Right atrium auricular region (tissue), 2 donors: ENCODE measurements at places on chromosomes 7 and 10. TPM values are rescaled to one million over a fixed set of nuclear protein-coding genes. Genes with fewer than 3 reads are reported as not detected.

DNA sequence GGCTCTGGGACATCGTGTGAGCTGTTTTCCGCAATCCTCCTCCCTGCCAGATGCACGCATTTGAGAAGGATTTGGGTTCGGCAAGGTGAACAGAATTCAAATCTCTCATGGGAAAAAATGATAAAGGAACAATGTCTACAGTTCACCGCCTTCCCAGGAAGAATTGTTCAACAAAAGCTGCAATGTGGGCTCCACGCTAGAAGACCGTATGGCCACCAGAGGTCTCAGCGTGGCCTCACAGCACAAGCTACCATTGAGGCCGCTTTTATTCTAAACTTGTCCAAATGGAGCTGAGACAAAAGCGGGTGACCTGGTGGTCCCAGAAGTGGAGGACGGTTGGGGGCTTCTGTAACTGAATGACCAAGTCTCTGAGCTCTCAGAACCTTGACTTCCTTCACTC, 733.1 kb downstream of the PARD3 start:
- no peaks in the 10 kb centered on the region for H3K36me3 ChIP-seq
- H3K27me3 ChIP-seq: no peaks in the 10 kb centered on the region
- H3K4me3 ChIP-seq: no peak overlapping the region
- no peaks in the 10 kb centered on the region for H3K4me1 ChIP-seq

DNA sequence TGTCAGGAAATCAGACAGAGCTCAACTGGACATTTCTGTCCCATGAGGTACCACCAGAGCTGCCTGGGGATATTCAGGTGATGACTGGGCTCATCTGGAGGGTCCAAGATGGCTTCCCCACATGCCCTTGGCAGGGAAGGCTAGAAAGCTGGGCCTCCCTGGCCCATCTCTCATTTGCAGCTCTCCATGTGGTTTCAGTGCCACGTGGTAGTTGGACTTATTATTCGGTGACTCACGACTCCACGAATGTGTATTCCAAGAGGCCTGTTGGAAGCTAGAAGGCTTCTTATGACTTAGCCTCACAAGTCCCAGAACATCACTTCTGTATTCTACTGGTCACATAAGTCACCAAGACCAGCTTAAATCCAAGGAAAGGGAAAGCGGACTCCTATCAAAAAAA, 22.8 kb downstream of the NSMCE4A start:
- no peak overlapping the region for H3K27ac ChIP-seq
- H3K27me3 ChIP-seq: no peaks in the 10 kb centered on the region
- DNase-seq: no peak
- peaks cover 17% of the 10 kb centered on the region for H3K36me3 ChIP-seq

DNA sequence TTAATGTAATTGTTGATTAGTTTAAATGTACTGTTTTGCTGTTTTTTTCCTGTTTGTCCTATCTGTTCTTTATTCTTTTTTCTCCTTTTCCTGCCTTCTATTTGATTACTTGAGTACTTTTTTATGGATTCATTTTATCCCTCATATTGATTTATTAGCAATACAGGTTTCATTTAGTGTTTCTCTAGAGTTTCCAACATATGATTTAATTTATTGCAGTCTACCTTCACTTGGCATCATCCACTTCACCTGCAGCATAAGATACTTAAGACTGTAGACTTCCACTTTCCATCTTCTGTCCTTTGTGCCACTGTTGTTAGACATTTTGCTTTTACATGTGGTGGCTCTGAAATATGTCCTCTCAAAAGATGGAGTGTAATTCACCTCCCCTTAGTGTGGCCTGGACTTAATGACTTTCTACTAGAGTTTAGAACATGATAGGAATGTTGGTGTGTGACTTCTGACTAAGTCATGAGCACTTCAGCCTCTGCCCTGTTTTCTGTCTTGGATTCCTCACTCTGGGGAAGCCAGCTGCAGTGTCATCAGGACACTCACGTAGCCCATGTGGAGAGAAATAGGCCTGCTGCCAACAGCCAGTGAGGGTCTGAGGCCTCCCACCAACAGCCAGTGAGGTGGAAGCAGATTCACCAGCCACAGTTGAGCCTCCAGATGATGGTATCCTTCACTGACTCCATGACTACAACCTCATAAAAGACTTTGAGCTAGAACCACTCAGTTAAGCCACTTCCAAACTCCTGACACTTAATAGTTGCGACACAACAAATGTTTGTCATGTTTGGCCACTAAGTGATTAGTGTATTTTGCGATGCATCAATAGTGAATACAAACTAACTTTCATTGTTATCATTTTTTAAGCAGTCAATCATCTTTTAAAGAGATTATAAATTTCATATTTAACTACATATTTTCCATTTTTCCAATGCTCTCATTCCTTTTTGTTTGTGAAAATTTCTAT, 643.5 kb upstream of the DPP6 start:
- no peak overlapping the region for H3K27ac ChIP-seq
- no peaks in the 10 kb centered on the region for H3K4me1 ChIP-seq
- no peaks in the 10 kb centered on the region for H3K27me3 ChIP-seq
- no peak for DNase-seq
- no peaks in the 10 kb centered on the region for H3K36me3 ChIP-seq

Gene IL2RA
- 0.16 TPM for total RNA-seq

- H3K4me3 ChIP-seq: no peak overlapping the region
- H3K27me3 ChIP-seq: no peaks in the 10 kb centered on the region
- no peaks in the 10 kb centered on the region for H3K36me3 ChIP-seq
- DNase-seq: no peak
- H3K4me1 ChIP-seq: no peaks in the 10 kb centered on the region
Observed at GRCh38 chr7:133152875-133153274, 71.0 kb upstream of the CHCHD3 start.

GRCh38 chr7:75621124-75621523, 117.6 kb downstream of the HIP1 start:
- no peak for DNase-seq
- H3K4me1 ChIP-seq: no peaks in the 10 kb centered on the region
- H3K36me3 ChIP-seq: no peaks in the 10 kb centered on the region
- no peak overlapping the region for H3K27ac ChIP-seq
- no peak overlapping the region for H3K4me3 ChIP-seq

- no peak for DNase-seq
- no peak overlapping the region for H3K27ac ChIP-seq
- no peaks in the 10 kb centered on the region for H3K36me3 ChIP-seq
Observed at GRCh38 chr7:7895754-7896153, 72.8 kb upstream of the GLCCI1 start.

- H3K4me1 ChIP-seq: no peaks in the 10 kb centered on the region
- H3K27me3 ChIP-seq: no peaks in the 10 kb centered on the region
- no peaks in the 10 kb centered on the region for H3K36me3 ChIP-seq
Observed at GRCh38 chr10:63491588-63492316, 26.0 kb upstream of the JMJD1C start.

- H3K27ac ChIP-seq: no peak overlapping the region
- no peaks in the 10 kb centered on the region for H3K4me1 ChIP-seq
- H3K4me3 ChIP-seq: no peak overlapping the region
- H3K36me3 ChIP-seq: no peaks in the 10 kb centered on the region
- no peaks in the 10 kb centered on the region for H3K27me3 ChIP-seq
- DNase-seq: peak; percentile 72
Observed at GRCh38 chr10:32077896-32078485, 21.8 kb upstream of the KIF5B start.

DNA sequence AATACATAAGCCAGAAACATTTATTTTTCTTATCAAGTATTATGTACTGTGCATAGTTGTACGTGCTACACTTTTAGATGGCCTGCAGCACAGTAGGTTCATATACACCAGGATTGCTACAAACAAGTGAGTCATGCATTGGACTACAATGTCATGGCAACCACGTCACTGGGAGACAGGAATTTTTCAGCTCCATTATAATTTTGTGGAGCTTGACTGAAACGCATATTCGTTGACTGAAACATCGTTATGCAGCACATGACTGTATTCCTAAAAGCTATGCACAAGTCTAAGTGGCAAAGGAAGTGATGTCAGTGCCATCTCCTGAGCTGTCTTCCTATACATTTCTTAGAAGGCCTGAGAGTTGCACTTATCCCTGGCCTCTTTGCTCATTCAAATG, 871.8 kb downstream of the IPMK start:
- no peaks in the 10 kb centered on the region for H3K36me3 ChIP-seq
- no peak overlapping the region for H3K27ac ChIP-seq
- no peaks in the 10 kb centered on the region for H3K4me1 ChIP-seq
- H3K27me3 ChIP-seq: no peaks in the 10 kb centered on the region
- no peak overlapping the region for H3K4me3 ChIP-seq

Gene SLC39A12
- not detected for total RNA-seq

Gene FXYD4
- not detected for total RNA-seq

Gene PIK3CG
- total RNA-seq: 3.0 TPM

Gene SPDYE1
- not detected for total RNA-seq

Gene KEL
- not detected for total RNA-seq

Gene LMOD2
- total RNA-seq: 493 TPM

GRCh38 chr7:6271060-6271658, 1.3 kb downstream of the CYTH3 start:
- H3K4me3 ChIP-seq: peak overlapping the region; percentile 92
- no peaks in the 10 kb centered on the region for H3K36me3 ChIP-seq
- peak overlapping the region; percentile 93 for H3K27ac ChIP-seq

DNA sequence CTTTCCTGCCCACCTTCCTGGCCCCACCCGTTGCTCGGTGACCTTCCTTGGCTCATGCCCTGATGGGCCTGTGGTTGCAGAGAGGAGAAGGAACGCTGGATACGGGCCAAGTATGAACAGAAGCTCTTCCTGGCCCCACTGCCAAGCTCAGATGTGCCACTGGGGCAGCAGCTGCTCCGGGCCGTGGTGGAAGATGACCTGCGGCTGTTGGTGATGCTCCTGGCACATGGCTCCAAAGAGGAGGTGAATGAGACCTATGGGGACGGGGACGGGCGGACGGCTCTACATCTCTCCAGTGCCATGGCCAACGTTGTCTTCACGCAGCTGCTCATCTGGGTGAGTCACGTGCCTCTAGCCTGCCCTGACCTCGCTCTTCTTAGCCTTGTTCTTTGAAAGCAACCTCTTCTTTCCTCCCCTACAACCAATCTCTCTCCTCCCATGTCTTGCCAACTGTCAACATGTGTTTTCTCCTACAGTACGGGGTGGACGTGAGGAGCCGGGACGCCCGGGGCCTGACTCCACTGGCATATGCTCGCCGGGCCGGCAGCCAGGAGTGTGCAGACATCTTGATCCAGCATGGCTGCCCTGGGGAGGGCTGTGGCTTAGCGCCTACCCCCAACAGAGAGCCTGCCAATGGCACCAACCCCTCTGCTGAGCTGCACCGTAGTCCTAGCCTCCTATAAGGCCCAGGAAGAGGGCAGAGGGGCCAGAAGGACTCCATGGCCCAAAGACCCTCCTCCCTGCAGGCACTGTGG, 24.1 kb downstream of the GBX1 start:
- H3K27ac ChIP-seq: no peak overlapping the region
- no peak overlapping the region for H3K4me3 ChIP-seq
- H3K36me3 ChIP-seq: peaks cover 27% of the 10 kb centered on the region
- no peak for DNase-seq
- H3K27me3 ChIP-seq: no peaks in the 10 kb centered on the region

Gene VIPR2
- 3.8 TPM for total RNA-seq

DNA sequence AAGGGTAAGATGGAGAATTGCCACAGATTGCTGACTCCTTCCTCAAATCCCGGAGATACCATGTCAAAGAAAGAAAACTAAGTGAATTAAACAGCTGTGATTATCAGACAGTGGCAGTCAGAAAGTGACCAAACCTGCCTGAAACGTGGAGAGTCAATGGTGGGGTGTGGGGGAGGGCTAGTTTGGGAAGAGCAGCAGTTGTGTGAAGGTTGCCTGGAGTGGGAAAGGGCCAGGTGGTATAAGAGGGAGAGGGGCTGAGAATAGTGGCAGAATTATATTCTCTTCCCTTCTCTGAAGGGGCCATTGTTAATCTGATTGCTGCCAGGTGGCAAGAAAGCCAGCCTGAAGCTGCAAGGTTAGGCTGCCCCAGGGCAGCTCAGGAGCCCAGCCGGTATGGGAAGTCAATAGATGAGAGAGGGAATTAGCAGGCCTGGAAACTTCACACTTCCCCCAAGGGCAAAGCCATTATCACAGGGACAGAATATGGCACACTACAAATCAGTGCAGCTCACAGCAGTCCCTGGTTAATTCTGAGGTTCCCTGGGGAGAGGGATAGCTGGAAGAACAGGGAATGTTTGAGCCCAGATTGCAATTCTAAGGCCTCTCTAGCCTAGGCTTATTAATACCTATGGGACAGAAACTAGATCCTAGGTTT, 83.9 kb upstream of the ITGB1 start:
- H3K36me3 ChIP-seq: no peaks in the 10 kb centered on the region
- no peaks in the 10 kb centered on the region for H3K27me3 ChIP-seq
- no peaks in the 10 kb centered on the region for H3K4me1 ChIP-seq
- DNase-seq: no peak

Gene VGF
- not detected for total RNA-seq

Gene NIPSNAP2
- 370 TPM for total RNA-seq

DNA sequence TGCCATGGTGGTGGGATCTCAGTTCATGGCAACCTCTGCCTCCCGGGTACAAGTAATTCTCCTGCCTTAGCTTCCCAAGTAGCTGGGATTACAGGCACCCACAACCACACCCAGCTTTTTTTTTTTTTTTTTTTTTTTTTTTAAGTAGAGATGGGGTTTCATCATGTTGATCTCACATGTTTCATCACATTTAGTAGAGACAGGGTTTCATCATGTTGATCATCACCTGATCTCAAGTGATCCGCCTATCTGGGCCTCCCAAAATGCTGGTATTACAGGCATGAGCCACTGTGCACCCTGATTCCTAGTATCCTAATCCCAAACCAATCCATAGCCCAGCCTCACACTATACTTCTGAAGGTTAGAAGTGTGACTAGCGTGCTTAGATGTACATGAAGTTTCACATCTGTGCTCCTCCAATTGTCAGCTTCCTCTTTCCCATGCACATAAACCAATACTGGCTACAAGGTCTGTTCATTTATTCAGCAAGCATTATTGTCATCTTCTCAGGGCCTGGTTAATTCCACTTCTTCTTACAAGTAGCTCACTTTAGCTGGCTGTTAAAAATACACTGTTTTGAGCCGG, 6.8 kb upstream of the NAT16 start:
- no peak for DNase-seq
- no peaks in the 10 kb centered on the region for H3K27me3 ChIP-seq
- no peaks in the 10 kb centered on the region for H3K4me1 ChIP-seq
- no peak overlapping the region for H3K27ac ChIP-seq

Gene TMEM176A
- total RNA-seq: 102 TPM

DNA sequence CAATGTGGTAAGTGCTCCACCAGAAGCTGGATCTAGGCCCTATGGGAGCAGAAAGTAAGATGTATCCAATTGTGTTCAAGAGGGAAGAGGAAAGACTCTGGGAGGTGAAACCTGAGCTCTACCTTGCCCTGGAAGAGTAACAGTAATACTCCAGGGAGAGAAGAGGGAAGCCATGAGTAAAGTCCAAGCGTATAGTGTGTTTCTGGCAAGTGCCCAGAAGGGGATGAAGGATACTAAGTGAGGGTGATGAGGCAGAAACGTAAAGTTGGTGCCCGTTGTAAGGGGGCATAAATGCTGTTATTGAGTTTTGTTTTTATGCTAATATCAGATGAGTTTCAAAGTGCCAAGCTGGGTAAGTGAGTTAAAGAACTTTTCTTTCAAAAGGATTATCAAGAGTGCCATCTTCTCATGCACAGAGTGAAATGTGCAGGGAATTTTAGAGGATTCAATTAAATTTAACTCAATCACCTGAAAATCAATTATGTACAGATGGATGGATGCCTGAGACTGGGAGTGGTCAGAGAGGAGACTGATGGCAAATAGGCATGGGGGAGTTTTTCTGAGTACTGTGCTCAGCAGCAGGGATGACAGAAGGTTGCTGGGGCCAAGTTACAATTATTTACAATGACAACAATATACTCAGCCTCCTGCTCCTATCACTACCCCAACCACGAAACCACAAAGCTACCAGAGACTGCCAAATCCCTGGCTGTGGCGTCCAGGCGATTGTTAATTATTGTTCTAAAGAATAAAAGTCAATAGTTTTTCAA, 123.3 kb upstream of the LAMB4 start:
- no peaks in the 10 kb centered on the region for H3K4me1 ChIP-seq
- no peaks in the 10 kb centered on the region for H3K27me3 ChIP-seq
- DNase-seq: no peak
- H3K4me3 ChIP-seq: no peak overlapping the region
